Fibroblast of skin of left biceps (primary cell): ENCODE measurements at places on chromosomes 12 and 14.
A peak's percentile ranks its signal among the peaks of the same experiment; 100 is the strongest.

DNA sequence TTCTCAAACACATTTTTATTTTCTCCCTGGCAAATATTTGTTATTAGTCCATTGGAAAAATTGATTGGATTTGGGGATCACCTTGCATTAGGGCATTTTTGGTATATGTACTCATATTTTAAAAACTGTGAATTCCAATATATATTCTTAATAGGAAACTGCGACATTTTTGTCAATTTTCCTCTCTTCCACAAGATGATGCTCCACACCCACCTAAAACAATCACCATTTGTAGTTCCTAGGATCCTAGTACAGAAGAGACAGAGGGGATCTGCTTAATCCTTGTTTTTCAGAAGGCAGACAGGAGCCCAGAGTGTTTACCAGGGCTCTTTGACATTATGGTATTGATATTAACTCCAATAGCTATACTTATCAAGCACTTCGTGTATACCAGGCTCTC, 22.8 kb upstream of the OASL start:
- DNase-seq = no peak

DNA sequence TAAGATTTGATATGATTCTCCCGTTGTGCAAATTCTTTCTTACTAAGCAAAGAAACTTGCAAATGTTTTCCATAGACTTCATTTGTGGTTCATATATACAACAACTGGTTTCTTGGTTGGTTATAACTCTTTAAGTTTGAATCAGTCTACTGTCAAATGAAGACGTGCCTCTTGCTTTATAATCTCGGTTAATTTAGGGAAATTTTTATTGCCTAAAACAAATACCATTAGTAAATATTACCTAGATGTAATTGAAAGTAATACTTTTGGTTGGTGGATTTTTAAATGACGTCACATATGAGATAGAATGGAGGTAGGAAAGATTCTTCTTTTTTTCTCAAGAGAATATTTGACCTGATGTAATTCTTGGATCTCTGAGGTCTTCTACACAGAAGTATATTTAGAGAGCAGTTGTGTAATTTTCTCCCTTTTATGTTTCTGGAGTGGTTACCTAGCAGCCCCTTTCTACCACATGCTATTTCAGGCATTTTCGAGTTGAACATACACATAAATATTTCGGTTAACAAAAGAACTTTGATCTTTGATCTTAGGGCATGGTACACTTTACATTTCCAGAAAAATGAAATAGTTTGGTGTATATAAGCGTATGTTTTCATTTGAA, 1.7 kb downstream of the ATF7IP start:
- peak; percentile 6 for DNase-seq

- DNase-seq = no peak
These were observed 28.8 kb downstream of the SIX4 start for GRCh38 chr14:60695327-60695726.

DNA sequence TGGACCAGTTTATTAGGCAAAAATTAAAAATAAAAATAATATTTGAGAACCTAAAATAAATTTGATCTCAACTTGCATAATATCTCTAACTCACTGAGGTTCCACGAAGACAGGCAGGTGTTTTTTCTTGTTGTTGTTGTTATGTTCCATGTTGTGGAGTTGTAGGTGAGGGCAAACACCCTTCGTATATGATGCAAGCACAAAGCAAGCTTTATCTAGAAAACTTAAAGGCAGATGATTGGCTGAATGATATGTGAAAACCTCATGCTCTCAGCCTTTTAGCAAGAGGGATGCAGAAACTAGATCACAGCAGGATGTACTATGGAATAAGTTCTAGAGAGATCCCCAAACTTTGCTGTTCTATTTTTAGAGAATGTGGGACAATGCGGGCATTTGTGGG, 502.7 kb downstream of the ETNK1 start:
- DNase-seq = no peak

DNA sequence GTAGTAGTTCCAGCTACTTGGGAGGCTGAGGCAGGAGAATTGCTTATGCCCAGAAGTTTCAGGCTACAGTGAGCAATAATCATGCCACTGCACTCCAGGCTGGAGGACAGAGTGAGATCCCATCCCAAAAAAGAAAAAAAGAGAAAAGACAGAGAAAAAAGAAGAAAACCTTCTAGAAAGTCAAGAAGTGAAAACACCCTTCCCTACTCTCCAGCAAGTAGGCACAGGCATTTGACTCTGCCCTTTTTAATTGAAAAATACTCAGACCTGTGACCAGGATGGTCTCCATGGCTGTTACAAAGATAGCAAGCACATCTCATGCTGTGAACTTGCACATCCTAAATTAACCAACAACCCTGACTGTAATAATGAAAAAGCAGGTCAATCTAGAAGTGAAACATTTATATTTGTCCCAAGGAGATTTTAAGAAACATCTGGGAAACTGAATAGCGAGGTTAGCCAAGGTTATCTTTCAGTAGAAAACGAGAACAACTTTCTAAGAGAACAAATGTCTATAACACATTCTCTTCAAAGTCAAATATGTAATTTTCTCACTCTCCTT, 2.0 kb downstream of the TMTC1 start:
- DNase-seq = no peak

GRCh38 chr12:120249875-120250795, 15.4 kb downstream of the PXN start:
- no peak for DNase-seq

- no peak for DNase-seq
These were observed 49.6 kb downstream of the CALM1 start for GRCh38 chr14:90446405-90446804.

- peak; percentile 73 for DNase-seq
These were observed 1.2 kb upstream of the TNFAIP2 start for GRCh38 chr14:103121846-103122584.

DNA sequence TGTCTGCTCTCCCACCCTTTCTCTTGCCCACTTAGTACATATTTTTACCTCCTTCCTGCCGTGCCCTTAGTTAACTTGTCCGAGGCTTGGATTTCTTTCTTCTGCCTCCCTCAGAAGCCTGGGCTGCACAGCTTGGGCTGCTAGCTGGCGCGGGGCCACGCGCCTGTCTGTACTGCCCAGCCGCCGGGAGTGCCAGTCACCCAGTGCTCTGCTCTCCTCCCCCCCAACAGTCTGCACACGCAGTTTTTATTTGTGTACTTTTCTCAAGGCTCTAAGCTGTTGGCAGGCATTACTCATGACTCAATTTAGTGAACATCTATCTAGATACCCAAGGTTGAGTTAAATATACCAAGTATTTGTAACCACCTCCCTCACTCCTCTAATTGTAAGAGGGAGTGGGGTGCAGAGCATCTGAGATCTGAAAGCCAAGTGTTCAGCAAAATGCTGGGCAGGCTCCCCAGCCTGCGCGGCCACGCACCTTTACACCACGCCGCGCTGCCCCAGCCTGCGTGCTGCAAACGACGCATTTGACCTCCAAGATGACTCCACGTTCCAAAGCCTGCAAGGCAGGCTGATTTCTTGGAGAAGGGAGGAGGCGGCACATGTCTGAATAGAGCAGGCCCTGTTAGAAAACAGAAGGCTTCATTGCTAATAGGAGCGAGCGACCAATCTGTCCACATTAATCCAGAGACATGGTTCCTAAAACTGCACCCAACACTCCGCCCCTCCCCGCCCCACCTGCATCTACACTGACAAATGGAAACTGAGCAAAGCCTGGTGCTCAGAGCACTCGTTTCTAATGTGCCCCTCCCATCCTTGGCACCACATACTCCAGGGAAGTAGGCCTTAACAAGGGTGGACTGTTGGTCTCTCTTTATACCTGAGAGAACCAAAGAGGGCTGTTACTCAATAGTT, 18.2 kb upstream of the CACNA2D4 start:
- no peak for DNase-seq

GRCh38 chr12:122820838-122821271, 14.4 kb upstream of the HIP1R start:
- no peak for DNase-seq

- DNase-seq = no peak
These were observed 175.8 kb upstream of the ATP2B1 start for GRCh38 chr12:89884416-89884898.

DNA sequence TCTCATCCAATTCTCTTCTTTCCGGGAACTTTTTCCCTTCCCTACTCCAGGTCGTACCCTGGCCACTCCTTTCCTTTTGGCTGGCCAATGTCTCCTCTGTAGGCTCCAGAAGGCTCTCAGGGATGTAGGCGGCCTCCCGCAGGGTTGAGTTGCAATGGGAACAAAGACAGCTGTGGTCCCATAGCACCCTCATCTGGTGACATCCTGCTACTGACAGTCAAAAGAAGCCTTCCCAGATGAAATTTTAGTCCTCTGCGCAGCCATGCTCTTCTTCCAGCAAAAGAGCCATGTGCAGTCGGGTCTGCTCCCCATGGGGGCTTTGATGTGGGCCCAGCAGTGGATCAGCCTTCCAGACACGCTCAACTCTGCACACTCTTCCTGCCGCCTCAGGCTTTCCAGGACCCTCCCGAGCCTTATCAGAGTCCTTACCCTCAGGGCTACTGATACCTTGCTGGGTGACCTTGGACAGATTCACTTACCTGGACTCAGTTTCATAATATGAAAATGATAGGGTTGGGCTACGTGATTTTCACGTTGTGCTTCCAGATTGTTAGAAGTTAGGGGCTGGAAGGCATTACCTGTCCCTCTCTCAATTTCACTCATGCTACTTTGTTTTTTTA, 5.5 kb upstream of the CELA1 start:
- DNase-seq = peak; percentile 18

GRCh38 chr12:89721291-89721987, 12.8 kb upstream of the ATP2B1 start:
- DNase-seq = no peak

DNA sequence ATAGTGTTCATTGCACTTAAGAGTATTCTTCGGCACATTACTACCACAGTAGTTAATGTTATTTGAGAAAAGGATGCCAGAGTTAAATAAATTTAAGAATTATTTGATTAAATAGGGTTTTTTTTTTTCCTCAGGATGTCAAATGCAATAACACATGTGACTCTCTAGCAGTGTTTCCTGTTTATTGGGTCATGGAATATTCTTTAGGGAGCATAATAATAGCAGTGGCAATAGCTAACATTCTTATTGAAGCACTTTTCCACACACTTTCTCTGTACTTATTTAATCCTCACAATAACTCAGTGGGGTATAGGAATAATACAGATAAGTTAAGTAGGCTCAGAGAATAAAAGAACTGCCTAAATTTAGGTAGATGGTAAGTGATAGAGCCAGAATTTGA, 44.3 kb downstream of the SCYL2 start:
- DNase-seq = no peak

- DNase-seq = no peak
These were observed 35.7 kb downstream of the FOXA1 start for GRCh38 chr14:37559386-37559785.

DNA sequence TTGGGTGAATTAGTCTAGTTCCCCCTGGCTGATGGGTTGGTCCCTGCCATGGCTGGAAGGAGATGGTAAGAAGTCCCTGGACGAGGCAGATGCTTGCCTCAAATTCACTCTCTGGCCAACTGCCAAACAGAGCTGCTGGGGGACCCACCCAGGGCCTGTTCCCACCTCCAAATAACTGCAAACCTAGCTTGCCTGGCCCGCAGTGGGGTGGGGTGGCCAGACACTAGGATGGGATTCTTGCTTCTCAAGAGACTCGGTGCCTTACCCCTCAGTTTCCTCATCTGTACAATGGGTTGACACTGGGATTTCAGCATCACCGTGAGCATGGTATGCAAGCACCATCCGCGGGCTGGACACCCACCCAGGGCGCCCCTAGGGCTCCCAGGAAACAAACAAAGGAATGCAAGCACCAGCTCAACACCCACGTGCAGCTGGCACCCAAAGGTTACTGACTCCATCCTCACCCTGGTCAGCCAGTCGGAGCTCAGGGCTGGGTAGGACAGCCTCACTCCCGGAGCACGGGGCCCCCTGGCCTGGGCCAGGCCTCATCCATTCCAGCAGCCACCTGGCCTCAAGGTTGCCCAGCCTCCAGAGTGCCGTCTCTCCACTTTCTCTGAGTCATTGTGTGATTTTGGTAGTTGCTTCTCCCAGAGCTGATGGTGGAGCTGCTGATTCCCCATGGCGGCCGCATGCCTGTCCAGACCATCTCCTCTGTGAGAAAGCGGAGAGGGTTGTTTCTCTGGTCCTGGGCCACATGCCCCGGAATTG, 205.2 kb upstream of the RTL1 start:
- DNase-seq = no peak

GRCh38 chr12:112446008-112446725, 27.4 kb downstream of the PTPN11 start:
- no peak for DNase-seq

- DNase-seq = no peak
These were observed 386.3 kb upstream of the GARIN6 start for GRCh38 chr12:99261256-99261655.

DNA sequence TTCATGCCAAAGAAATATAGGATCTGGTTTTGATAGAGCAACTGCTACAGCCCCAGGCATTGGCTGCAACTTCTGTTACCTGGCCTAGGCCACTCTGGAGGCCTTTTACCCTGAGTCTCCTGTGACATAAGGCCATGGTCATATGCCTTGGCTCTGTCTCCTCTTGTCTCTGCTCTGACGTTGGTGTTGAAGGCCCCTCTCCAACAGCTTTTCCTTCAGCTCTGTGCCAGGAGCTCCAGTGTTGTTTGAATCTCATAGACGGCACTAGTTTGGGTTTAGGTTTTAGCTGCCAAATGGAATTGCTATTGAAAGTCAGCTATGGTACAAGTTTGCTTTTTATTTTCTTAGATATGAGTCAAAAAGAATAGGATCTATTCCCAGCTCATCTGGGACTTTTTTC, 41.1 kb downstream of the TTLL5 start:
- no peak for DNase-seq

DNA sequence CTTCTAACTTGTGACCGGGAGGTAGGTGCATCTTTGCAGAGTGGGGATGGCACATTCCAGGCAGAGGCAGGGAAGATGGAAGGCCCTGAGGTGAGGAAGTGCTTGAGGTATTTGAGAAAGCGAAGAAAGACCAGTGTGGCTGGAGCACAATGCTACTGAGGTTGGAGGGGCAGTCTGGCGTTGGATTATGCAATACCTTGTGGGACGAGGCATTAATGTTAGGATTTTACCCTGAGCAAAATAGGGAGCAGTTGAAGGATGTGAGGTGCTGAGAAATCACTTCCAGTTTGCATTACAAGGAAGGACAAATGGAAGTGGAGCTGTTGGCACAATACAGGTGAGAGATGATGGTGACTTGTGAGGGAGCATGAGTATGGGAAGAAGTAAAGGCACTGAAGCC, 145.5 kb downstream of the KCNA5 start:
- DNase-seq = no peak
